RWPE1 (cell line): ENCODE measurements at places on chromosomes 12 and 14.
A peak's percentile ranks its signal among the peaks of the same experiment; 100 is the strongest.

DNA sequence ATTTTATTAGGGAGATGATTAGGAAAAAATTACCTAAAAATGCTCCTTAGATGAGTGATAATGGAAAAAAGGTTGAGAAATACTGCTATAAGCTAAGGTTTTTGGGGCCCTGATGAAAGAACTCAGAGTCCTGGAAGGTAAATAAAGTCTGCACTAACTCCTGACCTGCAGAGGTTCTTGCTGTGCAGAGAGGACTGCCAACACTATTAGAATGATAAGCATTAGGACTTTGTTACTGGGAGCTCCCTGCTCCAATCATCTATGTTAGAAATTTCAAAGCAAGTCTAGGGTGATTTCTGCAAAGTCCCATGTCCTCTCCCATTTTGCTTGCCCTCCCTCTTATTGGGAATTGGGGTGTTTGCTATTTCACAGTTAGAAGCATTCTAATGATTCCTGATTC is 112.2 kb downstream of the SMOC1 start:
- DNase-seq, result no peak

DNA sequence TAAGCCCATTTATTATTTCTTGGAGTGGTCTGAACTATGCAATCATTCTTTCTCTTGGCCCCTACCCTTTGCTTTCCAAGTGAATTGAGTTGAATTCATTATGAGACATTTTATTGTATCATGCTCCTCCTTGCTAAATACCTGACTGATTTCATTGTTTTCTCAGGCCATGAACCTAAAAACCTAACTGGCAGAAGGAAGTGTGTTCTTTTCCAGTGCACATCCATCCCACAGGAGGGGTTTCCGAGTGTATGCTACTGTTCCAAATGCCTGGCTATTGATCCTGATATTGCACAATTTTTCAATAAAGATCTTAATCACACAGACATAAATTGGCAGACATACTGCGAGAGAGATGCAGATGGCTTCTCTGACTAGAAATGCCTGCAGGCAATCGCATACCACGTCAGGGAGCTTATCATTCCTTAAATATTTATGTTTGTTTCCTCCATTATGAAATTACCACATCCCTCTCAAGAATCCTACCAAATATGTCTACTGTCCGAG is 162.2 kb upstream of the EGLN3 start:
- peak; percentile 74 for DNase-seq

DNA sequence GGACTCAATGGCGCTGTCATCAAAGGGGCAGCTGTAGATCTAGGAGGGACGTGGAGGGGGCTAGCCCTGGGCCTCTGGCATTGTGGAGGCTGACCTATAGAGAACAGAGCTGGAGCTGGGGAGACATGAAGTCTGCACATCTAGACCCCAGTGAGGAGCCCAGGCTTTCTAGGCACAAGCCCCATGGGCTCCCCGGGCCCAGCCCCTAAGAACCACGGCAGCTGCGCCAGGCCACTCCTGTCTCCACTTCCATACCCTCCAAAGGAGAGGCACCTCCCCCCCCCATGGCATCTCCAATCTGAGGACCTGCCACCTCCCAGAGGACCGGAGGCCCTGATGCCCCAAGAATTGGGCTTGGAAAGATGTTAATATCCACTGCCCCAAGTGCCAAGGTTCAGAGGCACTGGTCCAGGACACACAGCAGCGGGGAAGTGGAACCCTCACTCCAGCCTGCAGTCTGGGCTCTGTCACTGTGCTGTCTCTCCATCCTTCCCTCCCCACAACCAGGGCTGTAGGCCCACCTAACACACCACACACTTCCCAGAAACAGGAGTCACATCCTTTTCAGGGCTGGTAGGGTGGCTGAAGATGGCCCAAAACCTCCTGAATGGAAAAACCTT is 4.5 kb downstream of the ANKRD9 start:
- no peak for DNase-seq

- no peak for DNase-seq
Observed at GRCh38 chr12:29157486-29157946, 8.4 kb downstream of the FAR2 start.

DNA sequence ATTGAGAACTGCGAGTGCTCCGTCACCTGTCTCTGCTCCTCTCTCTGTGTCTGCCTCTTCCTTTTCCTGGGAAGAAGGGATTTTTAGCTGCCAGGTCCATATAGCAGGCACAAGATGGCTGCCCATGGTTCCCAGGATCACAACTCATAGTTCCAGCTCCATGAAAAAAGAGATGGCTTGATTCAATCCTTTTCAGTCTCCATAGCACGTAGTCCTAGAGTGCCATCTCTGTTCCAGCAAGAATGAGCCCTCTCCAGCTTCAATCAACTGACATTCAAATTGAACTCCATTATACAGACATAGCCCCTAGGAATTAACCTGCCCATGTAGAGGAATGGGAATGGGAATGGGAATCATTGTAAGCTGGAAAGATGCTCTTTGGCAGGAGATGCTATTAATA is 34.7 kb upstream of the RTRAF start:
- no peak for DNase-seq

GRCh38 chr14:47040550-47040949 is 389.0 kb upstream of the RPL10L start:
- DNase-seq, result no peak

- DNase-seq, result peak; percentile 5
Observed at GRCh38 chr12:66903782-66904396, 225.0 kb upstream of the GRIP1 start.

DNA sequence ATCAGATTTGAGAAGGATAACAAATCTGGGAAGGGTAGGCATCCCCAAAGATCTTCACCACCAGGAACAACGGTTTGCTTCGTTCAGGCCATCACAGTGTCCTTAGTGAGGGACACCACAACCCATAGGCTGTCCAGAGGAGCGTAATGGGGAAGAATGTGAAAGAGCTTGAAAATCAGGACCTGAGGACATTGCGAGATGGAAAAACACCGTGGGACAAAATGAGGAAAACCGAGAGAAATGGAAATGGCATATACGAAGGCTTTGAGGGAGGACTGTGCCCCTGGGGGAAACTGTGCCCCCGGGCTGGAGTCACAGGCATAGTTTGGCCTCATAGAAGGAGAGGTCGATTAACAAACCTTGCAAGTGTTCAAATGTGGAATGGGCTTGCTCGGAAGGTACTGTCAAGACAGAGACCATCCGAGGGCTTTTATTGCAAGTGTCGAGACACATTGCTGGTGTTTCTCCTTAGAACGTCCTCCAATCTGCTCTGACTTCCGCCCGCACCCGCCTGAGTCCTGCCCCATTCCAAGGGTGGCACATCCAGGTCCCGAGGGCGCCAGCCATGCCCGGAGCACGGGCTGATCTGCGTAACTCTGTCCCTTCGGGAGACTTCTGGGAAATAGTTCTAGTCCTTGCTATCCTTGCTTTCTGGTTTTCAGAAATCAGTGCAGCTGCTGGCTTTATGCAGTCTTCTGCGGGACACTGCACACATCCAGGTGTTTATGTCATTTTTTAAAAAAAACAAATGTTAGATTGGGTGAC is 885 bp upstream of the PALS1 start:
- peak; percentile 17 for DNase-seq

GRCh38 chr12:95390192-95390591 is 83.8 kb upstream of the METAP2 start:
- DNase-seq, result no peak

- no peak for DNase-seq
Observed at GRCh38 chr12:28446031-28446430, 255.8 kb downstream of the CCDC91 start.

DNA sequence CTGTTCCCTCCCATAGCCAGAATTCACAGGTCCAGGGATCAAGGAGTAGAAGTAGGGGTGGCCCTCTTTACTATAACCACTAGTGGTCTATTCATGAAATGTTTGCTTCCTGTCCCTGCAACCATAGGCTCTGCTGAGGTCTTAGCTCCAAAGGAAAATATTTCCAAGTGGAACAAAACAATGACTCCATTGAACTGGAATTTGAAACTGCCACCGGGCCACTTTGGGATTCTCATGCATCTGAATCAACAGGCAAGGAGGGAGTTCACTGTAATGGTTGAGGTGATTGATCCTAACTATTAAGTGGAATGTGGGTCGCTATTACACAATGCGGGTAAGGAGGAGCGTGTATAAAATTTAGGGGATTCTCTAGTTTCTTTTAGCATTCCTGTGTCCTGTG is 197.0 kb downstream of the ETNK1 start:
- DNase-seq, result no peak

GRCh38 chr12:41548926-41549325 is 360.8 kb downstream of the PDZRN4 start:
- DNase-seq, result no peak

DNA sequence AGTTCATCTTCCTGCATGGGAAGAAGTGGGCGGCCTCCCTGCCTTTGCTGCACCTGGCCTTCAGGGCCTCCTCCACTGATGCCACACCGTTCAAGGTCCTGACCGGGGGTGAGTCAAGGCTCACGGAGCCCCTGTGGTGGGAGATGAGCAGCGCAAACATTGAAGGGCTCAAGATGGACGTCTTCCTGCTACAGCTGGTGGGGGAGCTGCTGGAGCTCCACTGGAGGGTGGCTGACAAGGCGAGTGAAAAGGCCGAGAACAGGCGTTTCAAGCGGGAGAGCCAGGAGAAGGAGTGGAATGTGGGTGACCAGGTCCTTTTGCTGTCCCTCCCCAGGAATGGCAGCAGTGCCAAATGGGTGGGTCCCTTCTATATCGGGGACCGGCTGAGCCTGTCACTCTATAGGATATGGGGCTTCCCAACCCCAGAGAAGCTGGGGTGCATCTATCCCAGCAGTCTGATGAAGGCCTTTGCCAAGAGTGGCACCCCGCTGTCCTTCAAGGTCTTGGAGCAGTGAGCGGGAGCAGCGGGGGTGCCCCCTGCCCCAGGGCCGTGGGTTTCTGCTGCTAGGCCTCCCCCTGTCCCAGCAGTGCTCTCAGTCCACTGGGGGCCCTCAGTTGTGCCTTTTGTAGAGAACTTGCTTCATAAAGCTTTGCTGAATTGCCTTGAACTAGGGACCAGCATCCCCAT is 12.4 kb downstream of the CBLN3 start:
- no peak for DNase-seq

DNA sequence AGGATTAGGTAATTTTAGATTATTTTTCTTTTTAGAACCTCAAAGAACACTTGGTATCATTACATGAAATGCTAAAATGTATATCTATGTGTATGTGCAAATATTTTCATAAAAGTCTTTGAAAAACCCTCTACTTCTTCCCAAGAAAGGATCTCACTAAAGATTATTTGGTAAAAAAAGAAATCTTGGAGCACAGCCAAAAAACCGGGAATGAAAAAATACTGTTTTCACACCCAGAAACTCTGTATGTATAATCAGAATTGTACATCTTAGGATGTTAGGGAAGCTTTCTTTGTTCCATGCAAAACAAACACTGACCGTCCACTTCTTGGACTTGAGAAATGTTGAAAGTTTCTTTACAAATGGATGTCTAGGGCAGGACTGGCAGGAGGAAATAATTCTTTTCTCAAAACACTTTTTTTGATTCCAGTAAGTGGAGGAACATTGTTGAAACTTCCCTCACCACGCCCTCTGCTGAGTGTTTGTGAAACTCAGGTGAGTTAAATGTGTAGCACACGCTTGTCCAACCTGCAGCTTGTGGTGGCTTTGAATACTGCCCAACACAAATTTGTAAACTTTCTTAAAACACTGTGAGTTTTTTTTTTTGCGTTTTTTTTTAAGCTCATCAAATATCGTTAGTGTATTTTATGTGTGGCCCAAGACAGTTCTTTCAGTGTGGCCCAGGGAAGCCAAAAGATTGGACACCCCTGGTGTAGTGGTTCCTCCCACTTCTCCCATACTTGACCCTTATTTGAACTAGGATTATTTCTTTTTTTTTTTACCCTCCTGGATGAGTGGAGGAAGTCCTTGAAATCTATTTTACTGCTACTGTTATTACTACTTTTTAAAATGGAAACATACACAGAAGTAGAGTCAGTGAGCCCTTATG is 26.6 kb downstream of the FBXO34 start:
- peak; percentile 40 for DNase-seq

GRCh38 chr12:57553343-57554202 is 3.7 kb downstream of the KIF5A start:
- no peak for DNase-seq

DNA sequence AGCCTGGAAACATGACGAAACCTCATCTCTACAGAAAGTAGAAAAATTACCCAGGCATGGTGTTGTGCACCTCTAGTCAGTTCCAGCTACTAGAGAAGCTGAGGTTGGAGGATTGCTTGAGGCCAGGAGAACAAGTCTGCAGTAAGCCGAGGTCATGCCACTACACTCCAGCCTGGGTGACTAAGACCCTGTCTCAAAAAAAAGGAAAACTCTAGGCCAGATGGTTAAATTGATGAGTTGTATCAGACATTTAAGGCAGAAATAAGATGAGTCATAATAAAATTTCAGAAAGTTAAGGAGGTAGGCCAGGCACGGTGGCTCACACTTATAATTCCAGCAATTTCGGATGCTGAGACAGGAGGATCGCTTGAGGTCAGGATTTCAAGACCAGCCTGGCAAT is 10.7 kb downstream of the EIF2S1 start:
- no peak for DNase-seq

GRCh38 chr12:22046968-22047390 is 961 bp downstream of the CMAS start:
- DNase-seq, result no peak

GRCh38 chr12:118536306-118536906 is 160.1 kb downstream of the SUDS3 start:
- no peak for DNase-seq

GRCh38 chr14:21912367-21912766 is 238.7 kb upstream of the OR4E1 start:
- DNase-seq, result no peak

GRCh38 chr12:81627336-81628189 is 131.6 kb downstream of the PPFIA2 start:
- peak; percentile 20 for DNase-seq

GRCh38 chr12:131635491-131636122 is 75.3 kb upstream of the SFSWAP start:
- no peak for DNase-seq

- DNase-seq, result peak; percentile 46
Observed at GRCh38 chr12:110937104-110937641, 16.8 kb upstream of the MYL2 start.

GRCh38 chr12:46970636-46971035 is 108.8 kb upstream of the PCED1B start:
- DNase-seq, result no peak

GRCh38 chr12:114757684-114758325 is 73.8 kb upstream of the TBX3 start:
- DNase-seq, result no peak

DNA sequence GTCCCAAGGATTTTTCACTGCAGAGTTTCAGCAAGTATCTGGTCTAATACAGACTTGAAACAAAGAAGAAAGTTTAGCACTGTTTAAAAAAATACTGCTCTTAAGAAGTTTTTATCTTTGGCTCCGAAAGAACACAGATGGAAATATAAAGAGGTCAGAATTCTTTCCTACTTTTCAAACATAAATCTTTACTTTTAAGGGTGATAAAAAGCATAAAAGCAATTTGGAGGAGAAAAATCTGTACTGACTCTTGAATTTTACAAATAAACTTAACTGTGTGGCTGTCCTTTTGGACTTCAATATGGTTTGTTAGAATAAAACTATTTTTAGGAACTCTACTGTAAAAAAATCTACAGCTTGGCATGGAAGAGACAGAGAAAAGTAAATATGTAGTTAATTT is 27.6 kb upstream of the ISM2 start:
- DNase-seq, result no peak
